NCI-H2171 (cell line): ENCODE measurements at places on chromosomes 13 and 19.

DNA sequence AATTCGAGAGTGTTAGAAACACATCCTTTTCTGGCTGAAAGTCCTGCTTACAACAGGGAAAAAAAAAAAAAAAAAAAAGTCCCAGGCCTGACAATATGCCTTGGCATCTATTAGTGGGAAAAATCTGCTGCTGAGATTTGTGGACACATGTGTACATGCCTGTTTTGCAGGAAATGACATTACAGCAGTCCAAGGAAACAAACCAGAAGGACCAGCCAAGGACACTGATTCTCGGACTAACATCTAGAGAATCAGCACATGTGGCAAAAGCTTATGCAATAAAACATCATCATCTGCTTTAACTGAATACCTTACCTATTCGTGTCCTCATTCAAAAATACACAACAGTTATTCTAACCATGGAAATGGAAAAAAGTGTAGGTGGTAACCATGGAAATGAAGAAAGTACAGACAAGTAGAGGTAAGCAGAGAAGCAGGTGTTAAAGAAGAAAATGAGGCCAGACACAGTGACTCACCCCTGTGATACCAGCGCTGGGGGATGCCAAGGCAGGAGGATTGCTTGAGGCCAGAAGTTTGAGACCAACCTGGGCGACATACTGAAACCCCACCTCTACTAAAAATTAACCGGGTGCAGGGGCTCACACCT, 9.4 kb upstream of the DPY19L3 start:
- no peak for DNase-seq

DNA sequence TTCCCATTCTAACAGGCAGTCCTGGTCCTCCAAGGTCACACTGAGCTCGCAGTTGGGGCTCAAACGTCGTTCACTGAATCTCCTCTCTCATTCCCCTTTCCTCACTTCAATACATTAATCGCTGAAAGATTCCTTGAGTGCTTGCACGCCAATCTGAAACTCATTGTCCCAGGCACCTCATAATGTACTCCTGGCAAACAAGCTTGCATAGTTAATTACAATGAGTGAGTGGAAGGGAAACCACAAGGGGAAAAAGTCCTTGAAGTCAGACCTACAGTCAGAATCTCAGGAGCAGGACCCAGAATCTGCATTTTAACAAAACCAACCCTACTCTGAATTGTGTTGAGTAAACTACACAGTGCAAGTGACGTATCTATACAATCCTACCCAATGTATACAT, 86.9 kb downstream of the CRYL1 start:
- no peak for DNase-seq

DNA sequence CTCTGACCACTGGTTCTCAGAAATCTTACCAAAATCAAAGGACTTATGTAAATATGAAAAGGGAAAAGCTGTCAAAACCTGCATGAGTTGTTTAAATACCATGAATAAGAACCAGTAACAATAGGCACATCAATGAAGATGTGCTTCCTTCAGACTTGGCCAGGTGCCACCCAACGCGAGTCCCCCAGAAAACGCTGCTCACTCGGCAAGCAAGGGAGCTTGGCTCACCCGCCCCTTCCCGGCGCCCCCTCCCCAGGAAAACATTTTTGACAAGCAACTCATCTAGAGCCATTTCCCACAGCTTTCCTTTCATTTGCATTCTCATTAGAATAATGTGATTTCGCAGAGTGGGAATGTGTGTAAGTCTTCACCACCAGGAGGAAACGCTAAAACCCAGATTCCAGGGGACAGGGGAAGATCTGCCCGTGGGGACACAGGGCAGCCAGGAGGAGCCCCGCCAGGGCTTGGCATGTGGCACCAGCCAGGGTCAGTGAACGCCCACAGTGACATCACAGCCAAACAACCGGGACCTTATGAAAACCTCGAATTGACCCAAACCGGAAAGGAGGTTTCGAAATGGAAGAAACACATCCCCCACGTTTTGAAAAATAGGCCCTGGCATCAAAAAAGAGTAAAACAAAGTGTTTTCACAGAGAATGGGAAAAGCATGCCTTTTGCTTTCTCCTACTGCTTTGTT, 366.2 kb upstream of the TSHZ3 start:
- DNase-seq: no peak

- no peak for DNase-seq
These were observed 919 bp downstream of the DACT3 start for GRCh38 chr19:46660008-46660517.
